Hematopoietic multipotent progenitor cell treated with erythropoietin and hydrocortisone succinate and interleukin-3 and kit ligand, for 6 days (in vitro differentiated cells): ENCODE measurements at places on chromosomes 2 and 18.
A peak's percentile ranks its signal among the peaks of the same experiment; 100 is the strongest.

DNA sequence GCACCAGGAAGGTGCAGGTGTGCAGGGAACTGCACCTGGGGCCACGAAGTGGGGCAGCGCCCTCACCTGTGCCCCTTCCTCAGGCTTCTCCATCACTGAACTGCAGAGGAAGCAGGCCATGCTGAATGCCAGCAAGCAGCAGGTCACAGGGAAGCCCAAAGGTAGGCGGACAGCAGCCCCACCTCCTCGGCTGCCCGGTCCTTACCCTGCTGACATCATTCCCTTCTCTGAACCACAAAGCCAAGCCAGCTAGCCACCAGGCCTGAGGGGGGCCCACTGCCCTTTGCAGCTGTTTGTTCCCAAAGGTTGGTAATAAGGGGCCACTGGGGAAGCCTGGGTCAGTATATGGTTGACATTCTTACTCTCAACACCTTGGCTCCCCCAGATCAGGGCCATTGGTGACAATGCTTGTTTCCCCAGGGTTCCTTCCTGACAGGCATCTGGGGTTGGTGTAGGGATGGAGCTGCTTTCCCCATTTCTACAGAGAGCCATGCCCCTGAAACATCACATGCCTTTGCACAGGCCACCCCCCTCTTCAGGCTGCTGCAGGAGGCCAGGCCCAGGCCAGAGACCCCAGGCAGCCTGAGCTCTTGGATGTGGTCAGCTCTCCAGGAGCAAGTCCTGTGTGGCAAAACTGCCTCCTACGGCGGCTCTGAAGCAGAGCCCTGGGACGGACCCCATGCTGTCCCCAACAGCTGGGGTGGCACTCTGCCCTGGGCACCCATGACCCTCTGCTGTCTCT is 47.8 kb downstream of the FAM168B start:
- no peak for DNase-seq

GRCh38 chr2:191604154-191604553 is 73.8 kb upstream of the NABP1 start:
- DNase-seq, result no peak

GRCh38 chr2:168169097-168169745 is 78.2 kb downstream of the STK39 start:
- no peak for DNase-seq

GRCh38 chr2:24538720-24539119 is 47.7 kb downstream of the NCOA1 start:
- DNase-seq, result no peak

GRCh38 chr2:236021499-236022057 is 146.6 kb downstream of the GBX2 start:
- no peak for DNase-seq

DNA sequence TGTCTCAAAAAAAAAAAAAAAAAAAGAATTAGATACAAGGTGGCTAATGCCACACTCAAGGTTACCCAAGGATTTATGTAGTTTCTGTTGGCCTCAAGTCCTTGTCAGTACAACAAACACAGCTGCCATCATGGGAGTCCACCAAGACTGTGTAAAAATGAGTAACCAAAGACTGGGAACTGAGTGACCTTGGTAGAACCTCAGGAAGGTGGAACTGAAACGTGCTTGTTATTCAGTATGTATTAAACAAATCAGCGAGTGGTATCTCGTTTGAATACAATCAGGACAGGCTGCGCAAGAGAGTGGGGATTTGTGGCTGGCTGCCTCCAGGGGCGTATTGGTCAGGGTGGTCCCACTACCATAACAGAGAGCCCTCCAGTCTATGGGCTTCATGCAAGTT is 1.6 kb upstream of the SFTPB start:
- DNase-seq, result no peak

GRCh38 chr18:66638856-66639629 is 35.2 kb upstream of the CDH19 start:
- peak; percentile 48 for DNase-seq

DNA sequence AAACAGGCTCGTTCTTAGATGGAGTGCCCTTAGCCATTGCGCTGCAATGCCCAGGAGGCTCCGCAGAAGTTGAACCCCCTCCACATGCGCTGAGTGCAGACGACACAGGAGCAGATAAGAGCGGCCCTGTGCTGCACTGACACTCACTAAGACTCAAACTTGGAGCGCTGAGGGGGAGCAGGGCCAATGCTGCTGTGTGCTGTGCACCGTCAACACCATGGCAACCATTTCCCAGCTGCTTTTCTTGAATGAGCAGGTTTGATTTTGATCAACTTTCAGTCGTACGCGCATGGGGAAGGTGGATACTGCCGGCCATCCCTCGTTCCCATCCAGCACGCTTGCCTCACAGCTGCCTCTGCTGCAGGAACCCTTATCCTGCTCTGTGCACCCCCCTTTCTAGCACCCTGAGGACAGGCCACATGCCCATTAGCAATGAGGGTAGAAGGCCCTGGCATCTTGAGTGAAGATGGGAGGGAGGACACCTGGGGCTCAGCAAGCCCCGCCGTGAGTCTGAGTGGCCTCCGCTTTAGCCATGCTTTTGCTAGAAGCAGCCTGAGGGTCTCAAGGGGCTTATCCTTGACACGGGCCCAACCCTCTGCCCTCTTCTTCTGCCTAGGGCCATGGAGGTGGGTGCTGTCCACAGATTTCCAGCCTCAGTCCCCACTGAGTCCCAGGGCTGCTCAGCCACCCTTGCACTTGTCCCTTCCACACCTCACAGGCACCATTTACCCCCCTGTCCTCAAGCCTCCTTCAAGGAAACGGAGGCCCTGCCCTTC is 271.9 kb downstream of the PHLPP1 start:
- no peak for DNase-seq

DNA sequence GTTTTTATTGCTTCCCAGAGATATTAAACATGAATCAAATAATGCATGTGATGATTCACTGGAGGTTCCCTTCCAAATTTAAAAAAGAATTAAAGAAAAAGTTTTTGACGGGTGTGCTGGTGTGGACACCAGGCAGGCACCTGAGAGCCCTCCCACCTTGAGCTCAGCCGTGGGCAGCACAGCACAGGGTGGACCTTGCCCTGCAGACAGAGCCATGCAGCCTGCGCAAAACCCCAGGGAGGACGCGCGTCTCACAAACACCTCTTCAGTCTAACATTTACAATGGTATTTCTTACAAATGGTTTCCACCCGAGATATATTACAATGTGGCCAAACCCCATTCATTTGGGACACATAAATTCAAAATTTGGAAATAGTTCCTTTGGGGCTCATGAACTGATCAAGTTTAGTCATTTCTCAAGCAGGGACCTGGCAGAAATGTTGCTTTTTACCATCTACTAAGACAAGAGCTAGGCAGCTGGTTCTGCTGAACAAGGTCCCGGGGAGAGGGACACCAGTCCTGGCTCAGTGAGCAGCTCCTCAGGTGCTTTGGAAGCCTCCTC is 45.4 kb downstream of the ODC1 start:
- DNase-seq, result no peak

DNA sequence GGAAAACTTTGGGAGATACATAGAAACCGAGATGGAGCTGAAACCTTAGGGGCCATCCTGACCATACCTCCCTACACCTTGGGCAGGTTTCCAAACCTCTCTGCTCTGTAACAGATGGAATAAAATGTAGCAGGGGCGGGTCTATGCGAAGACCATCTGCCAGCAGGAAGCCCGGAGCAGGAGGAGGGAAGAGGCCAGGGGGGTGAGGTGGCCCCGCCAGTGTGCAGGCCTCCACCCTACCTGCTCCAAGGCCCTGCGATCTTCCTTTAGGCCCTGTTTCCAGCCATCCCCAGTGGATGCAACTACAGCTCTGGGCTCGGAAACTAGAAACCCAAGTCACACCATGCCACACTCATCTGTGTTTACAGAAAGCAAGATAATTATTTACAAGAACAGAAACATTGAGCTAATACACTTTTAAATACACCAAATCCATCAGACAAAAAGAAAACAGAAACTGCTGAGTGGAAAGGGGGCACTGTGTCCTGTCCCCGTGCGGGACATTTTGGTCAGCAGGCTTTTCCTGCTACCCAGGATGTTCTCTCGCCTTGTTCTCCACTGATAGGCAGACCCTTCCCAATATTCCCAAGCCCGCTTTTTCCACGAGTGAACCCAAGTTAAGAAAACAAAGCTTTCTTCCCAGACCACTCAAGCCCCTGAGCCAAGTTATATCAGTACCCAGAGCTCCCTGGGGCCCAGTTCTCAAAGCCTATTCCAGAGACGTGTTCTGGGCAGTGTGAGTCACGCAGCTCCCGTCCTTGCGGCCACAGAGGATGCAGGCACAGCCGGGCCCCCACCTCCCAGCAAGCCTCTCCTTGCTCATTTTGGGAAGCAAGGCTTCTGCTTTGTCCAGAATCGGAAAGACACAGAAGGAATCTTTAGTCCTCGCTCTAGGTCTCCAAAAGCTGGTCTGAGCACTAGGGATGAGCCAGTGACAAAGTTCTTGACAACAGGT is 17.3 kb downstream of the CIB4 start:
- DNase-seq, result no peak

- no peak for DNase-seq
Measured at GRCh38 chr2:149611100-149611820, 23.7 kb upstream of the MMADHC start.

DNA sequence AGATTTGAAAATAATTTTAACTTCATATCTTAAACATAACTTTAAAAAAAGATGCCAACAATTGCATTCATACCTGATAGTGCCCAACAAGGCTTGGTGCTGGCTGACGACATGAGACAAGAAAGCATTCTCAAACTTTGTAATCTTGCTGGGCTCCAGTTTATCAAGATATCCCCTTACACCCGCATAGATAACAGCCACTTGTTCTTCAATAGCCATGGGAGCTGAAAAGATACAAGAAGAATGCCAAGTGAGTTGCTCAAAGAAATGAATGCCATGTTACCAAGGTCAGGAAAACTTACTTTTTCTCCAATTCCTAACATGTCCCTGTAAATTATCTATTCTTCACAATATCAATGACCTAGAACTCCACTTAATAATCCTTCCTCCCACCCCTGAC is 12.4 kb upstream of the PSTPIP2 start:
- no peak for DNase-seq

DNA sequence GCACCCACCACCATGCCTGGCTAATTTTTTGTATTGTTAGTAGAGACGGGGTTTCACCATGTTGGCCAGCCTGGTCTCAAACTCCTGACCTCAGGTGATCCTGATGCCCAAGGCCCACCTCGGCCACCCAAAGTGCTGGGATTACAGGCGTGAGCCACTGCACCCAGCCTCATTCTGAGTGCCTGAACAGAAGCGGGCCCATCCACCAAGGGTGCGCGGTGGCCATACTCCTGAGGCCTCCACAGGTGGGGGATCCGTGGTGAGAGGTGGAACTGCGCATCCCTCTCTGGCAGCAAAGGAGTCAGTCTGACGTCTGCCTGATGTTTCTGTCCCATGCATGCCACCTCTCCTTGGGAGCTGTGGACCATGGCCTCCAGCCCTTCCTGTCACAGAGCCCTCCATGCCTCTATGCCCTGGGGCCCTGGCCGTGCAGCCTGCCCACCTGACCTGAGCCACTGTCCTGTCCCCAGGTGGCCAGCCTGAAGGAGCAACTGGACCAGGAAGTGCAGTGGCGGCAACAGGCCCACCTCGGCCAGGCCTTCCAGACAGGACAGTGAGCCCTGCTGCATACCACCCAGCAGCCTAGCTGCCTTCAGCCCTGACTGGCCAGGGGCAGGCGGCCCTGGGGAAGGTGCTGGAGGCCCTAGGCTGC is 7.6 kb upstream of the SNED1 start:
- DNase-seq, result no peak

DNA sequence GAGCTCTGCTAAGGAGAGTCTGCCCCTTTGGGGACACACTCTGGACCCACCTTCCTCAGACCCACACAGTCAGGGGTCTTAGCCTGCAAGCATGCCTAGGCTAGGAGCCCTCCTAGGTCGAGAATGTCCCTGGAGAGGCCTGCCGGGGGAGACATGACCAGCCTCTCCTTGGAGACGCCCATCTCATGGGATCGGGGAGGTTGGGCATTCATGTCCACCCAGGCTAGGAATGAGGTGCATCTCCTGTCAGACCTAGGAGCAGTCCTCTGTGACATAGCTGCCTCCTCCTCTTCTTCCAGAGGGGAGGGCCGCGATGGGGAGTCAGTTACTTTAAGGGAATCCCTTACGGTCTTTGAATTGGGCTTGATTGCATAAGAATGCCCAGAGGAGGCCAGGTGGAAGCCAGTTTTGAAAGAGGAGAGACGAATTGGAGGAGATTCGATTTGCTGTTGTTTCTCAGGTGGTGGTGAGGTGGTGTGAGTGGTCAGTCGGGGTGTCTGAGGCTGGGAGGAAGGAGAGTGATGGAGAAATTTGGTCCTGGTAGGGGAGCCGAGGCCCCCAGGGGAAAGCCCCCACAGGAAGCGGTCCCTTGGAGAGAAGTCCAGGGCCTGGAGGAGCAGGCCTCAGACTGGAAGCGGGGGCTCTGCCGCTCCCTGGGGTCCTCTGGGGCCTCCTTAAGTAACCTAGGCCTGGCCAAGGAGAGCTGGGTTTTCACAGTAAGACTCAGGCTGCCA is 241.3 kb downstream of the DYSF start:
- no peak for DNase-seq
